Ascending aorta (tissue), 2 donors: ENCODE measurements at places on chromosomes 2 and 18. TPM values are rescaled to one million over a fixed set of nuclear protein-coding genes. Genes with fewer than 3 reads are reported as not detected.

NAT8 gene
- not detected for total RNA-seq

TRABD2A gene
- total RNA-seq = 1.1 TPM

C1QL2 gene
- 11.6 TPM for total RNA-seq

GRCh38 chr2:160837416-160837815 lies 322.8 kb upstream of the TANK start:
- no peaks in the 10 kb centered on the region for H3K27me3 ChIP-seq
- no peaks in the 10 kb centered on the region for H3K36me3 ChIP-seq
- H3K4me3 ChIP-seq = no peak overlapping the region
- H3K4me1 ChIP-seq = peaks cover 3% of the 10 kb centered on the region
- H3K27ac ChIP-seq = no peak overlapping the region
- no peak for DNase-seq

DNA sequence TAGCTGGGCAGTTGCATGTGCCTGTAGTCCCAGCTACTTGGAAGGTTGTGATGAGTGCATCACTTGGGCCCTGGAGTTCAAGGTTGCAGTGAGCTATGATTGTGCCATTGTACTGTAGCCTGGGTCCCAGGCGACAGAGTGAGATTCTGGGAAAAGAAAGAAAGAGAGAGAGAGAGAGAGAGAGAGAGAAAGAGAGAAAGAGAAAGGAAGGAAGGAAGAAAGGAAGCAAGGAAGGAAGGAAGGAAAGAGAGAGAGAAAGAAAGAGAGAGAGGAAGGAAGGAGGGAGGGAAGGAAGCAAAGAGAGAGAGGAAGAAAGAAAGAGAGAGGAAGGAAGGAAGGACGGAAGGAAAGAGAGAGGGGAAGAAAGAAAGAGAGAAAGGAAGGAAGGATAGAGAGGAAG lies 128.4 kb downstream of the GALNT3 start:
- no peak overlapping the region for H3K27ac ChIP-seq
- H3K4me3 ChIP-seq = no peak overlapping the region
- H3K36me3 ChIP-seq = no peaks in the 10 kb centered on the region
- no peaks in the 10 kb centered on the region for H3K27me3 ChIP-seq
- no peak for DNase-seq

DNA sequence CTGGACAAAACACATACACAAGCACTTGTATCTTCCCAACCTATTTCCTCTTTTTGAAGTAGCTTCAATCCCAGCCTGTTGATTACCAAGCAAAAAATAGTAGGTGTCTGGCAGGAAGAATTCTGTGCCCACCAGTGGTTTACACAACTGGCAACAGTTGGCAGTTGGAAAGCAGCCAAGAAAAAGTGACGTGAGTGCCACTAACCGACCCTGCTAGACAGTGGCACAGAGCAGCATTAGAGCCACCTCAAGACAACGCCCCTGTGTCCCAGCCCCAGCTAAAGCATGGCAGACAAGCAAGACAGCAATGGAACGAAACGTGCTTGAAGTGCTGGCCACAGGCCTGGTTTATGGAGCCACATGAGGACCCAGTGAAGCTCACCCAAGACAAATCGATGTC lies 379.6 kb downstream of the FBXO15 start:
- no peaks in the 10 kb centered on the region for H3K27me3 ChIP-seq
- no peak overlapping the region for H3K4me3 ChIP-seq
- no peaks in the 10 kb centered on the region for H3K4me1 ChIP-seq
- DNase-seq = no peak
- H3K36me3 ChIP-seq = no peaks in the 10 kb centered on the region

DNA sequence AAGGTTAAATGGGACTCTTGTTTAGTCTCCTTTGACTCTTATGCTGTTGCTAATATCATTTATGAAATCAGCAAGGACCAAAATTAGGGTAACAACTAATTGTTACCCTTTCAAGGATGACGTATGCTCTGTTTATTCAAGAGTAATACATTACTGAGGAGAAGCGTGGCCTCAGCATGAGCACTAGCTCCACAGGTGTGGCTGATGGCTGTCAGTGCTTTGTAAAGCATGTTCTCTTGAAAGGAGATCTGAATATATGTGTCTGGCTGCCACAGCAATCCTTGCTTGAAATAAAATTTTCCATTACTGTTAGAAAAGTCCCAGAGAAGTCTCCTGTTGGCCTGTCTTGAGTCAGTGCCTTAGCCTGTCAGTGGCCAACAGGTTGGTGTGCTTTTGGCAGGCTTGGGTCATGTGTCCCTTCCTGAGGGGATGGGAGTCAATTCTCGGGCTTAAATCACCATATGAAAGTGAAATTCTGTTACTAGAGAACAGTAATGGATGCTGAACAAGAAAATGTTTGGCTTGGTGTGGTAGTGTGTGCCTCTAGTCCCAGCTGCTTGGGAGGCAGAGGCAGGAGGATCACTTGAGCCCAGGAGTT lies 32.7 kb downstream of the ABI2 start:
- DNase-seq = no peak
- H3K27me3 ChIP-seq = no peaks in the 10 kb centered on the region
- H3K4me3 ChIP-seq = no peak overlapping the region
- H3K4me1 ChIP-seq = peaks cover 7% of the 10 kb centered on the region
